ENCODE measurements at places on chromosomes 6 and 20. TPM values are rescaled to one million over a fixed set of nuclear protein-coding genes. Genes with fewer than 3 reads are reported as not detected.

DNA sequence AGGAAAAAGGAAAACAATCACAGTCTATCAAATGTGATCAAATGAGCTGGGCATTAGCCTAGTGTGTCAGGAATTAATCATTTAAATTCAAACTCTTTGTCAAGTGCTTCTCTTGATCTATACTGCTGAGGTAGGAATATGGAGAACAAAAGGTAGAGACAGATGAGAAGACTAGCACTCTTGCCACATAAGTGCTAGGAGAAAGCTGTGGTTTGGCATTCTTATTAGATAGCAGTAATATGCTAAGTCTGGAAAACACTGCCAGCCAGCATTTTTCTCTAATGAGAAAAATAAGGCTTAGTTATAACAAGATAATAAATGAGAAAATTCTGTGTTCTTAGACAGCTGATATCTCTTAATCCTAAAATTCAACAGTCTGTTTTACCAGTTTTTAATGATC, 38.9 kb downstream of the ORC3 start:
- no peaks in the 10 kb centered on the region for H3K27me3 ChIP-seq
- DNase-seq = no peak
- H3K4me3 ChIP-seq = no peak overlapping the region
- no peaks in the 10 kb centered on the region for H3K4me1 ChIP-seq

DNA sequence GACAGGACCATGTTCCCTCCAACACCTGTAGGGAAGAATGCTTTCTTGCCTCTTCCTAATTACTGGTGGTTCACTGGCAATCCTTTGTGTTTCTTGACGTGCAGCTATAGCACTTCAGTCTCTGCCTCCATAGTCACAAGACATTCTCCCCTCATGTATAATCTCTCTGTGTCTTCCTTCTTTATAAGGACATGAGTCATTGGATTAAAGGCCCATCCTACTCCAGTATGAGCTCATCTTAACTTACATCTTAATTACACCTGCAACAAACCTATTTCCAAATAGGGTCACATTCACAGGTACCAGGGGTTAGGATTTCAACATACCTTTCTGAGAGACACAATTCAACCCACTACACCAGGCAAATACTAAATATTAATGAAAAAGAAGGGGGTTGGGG, 213.6 kb downstream of the RNGTT start:
- no peak for DNase-seq
- no peaks in the 10 kb centered on the region for H3K36me3 ChIP-seq
- H3K4me1 ChIP-seq = no peaks in the 10 kb centered on the region
- no peak overlapping the region for H3K27ac ChIP-seq
- H3K4me3 ChIP-seq = no peak overlapping the region

GRCh38 chr20:2338411-2339066, 42.2 kb upstream of the TGM6 start:
- no peak for DNase-seq
- no peaks in the 10 kb centered on the region for H3K4me1 ChIP-seq
- H3K27me3 ChIP-seq = no peaks in the 10 kb centered on the region
- no peak overlapping the region for H3K4me3 ChIP-seq
- H3K36me3 ChIP-seq = no peaks in the 10 kb centered on the region

DNA sequence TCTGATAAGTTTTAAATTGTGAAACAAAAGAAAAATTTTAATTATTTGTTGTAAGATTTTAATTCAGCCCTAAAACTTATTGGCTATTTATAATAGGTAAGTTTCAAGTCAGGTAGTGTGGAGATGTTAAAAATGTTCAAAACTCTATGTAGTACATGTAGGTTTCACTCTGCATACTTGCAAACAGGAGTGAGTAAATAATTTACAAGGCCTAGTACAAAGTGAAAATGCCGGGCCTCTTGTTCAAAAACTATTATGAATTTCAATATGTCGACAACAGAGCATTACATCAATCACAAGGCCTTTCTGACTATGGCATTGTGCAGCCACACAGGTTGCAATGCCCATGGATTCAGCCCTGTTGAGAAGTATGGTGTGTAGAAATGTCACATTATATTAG, 80.9 kb upstream of the GRIK2 start:
- no peaks in the 10 kb centered on the region for H3K4me1 ChIP-seq
- no peak overlapping the region for H3K4me3 ChIP-seq
- H3K27ac ChIP-seq = no peak overlapping the region
- H3K27me3 ChIP-seq = no peaks in the 10 kb centered on the region
- DNase-seq = no peak

GRCh38 chr20:45469336-45470261, at the start of gene WFDC2:
Gene WFDC2, plus strand, starts transcription at chr20:45469753. Its CDS starts 29 bp downstream, at chr20:45469782.
- DNase-seq = no peak
- H3K27me3 ChIP-seq = peaks cover 31% of the 10 kb centered on the region
- peaks cover 16% of the 10 kb centered on the region for H3K4me1 ChIP-seq

GRCh38 chr6:5506597-5506996, 245.3 kb downstream of the FARS2 start:
- H3K36me3 ChIP-seq = no peaks in the 10 kb centered on the region
- H3K27me3 ChIP-seq = no peaks in the 10 kb centered on the region
- H3K27ac ChIP-seq = no peak overlapping the region

DNA sequence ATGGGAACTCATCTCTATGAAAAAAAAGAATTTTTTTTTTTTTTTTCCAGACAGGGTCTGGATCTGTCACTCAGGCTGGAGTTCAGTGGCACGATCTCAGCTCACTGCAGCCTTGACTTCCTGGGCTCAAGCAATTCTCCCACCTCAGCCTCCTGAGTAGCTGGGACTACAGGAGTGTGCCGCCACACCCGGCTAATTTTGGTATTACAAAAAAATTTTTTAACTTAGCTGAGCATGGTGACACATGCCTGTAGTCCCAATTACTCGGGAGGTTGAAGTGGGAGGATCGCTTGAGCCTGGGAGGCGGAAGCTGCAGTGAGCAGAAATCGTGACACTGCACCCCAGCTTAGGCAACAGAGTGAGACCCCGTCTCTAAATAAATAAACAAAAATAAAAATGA, 7.5 kb downstream of the DEF6 start:
- H3K27me3 ChIP-seq = no peaks in the 10 kb centered on the region
- peak overlapping the region; percentile 85 for H3K27ac ChIP-seq
- peaks cover 90% of the 10 kb centered on the region for H3K4me1 ChIP-seq
- peaks cover 17% of the 10 kb centered on the region for H3K36me3 ChIP-seq
- peak overlapping the region; percentile 72 for H3K4me3 ChIP-seq

- no peaks in the 10 kb centered on the region for H3K36me3 ChIP-seq
- DNase-seq = no peak
These were observed 185.9 kb downstream of the TRIM27 start for GRCh38 chr6:28737750-28738395.

GRCh38 chr6:6810727-6811126, 222.2 kb downstream of the LY86 start:
- H3K4me1 ChIP-seq = peaks cover 15% of the 10 kb centered on the region
- no peaks in the 10 kb centered on the region for H3K27me3 ChIP-seq
- no peak overlapping the region for H3K27ac ChIP-seq
- no peaks in the 10 kb centered on the region for H3K36me3 ChIP-seq
- DNase-seq = no peak

GRCh38 chr6:51479296-51479695, 608.1 kb downstream of the PKHD1 start:
- H3K36me3 ChIP-seq = no peaks in the 10 kb centered on the region
- no peaks in the 10 kb centered on the region for H3K27me3 ChIP-seq
- no peak overlapping the region for H3K27ac ChIP-seq
- no peak overlapping the region for H3K4me3 ChIP-seq
- no peaks in the 10 kb centered on the region for H3K4me1 ChIP-seq

GRCh38 chr6:132513831-132514545, 1.1 kb upstream of the STX7 start:
- H3K4me1 ChIP-seq = peaks cover 28% of the 10 kb centered on the region
- DNase-seq = no peak
- peaks cover 7% of the 10 kb centered on the region for H3K27me3 ChIP-seq
- no peaks in the 10 kb centered on the region for H3K36me3 ChIP-seq
- H3K4me3 ChIP-seq = peak overlapping the region; percentile 93

GRCh38 chr6:19432966-19433498, 404.1 kb upstream of the ID4 start:
- no peaks in the 10 kb centered on the region for H3K4me1 ChIP-seq
- H3K27me3 ChIP-seq = no peaks in the 10 kb centered on the region
- H3K27ac ChIP-seq = no peak overlapping the region
- DNase-seq = no peak
- no peaks in the 10 kb centered on the region for H3K36me3 ChIP-seq

GRCh38 chr20:2840967-2841531, 504 bp downstream of the VPS16 start:
- H3K36me3 ChIP-seq = peaks cover 2% of the 10 kb centered on the region
- peak overlapping the region; percentile 87 for H3K4me3 ChIP-seq
- no peaks in the 10 kb centered on the region for H3K27me3 ChIP-seq
- H3K27ac ChIP-seq = peak overlapping the region; percentile 77

- H3K4me3 ChIP-seq = no peak overlapping the region
- peaks cover 43% of the 10 kb centered on the region for H3K4me1 ChIP-seq
- H3K27me3 ChIP-seq = no peaks in the 10 kb centered on the region
- DNase-seq = peak; percentile 30
- H3K36me3 ChIP-seq = peaks cover 5% of the 10 kb centered on the region
These were observed 63.9 kb upstream of the MRPS10 start for GRCh38 chr6:42281570-42281969.

DNA sequence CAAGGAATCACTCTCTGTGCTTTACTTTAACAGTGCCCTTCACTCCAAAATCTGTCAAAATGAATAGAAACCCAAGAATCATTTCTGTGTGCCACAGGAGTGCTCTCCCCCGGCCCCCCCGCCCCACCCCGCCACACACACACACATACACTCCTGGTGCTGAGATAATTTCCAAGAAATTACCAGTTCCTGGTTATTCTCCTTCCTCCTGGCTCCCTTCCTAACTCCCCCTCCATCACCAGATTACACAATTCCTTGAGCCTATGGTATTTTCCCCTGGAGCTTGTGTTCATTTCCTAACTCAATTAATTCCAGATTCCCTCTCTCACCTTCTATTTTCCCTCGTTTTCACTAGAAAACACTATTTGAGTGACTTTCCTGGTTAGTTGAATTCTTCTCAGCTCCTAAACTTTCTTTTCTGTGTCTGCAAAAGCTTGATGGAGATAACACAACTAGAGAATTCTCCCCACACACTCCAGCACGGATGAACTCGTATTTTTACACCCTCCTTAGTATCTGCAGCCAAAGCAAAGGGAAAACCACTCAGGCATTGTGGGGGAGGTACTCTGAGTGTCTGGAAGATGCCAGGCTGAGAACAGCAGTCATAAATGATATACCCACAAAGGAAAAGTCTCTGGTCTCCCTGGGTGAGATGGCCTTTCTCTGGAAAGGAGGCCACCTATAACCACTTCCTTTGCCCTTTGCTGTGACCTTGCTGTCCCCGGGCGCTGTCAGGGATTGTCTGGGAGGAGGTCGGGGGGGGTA, 1.9 kb upstream of the SLC24A3 start:
- no peak for DNase-seq
- no peak overlapping the region for H3K27ac ChIP-seq
- no peak overlapping the region for H3K4me3 ChIP-seq
- peaks cover 8% of the 10 kb centered on the region for H3K27me3 ChIP-seq
- no peaks in the 10 kb centered on the region for H3K36me3 ChIP-seq

DNA sequence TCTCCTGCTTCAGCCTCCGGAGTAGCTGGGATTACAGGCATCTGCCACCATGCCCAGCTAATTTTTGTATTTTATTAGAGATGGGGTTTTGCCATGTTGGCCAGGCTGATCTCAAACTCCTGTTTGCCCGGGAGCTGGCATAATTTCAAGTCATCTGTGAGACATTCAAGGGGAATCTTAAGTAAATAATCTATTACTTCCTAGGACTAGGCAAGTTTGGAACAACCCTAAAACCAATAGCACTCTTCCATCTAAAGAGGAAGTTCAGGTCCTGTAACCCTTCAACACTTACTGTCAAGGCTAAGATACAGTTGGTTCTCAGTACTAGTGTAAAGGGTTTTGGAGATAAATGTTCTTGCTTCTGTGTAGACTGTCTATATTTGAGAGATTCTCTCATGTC, 267.8 kb upstream of the IRAK1BP1 start:
- DNase-seq = no peak
- H3K36me3 ChIP-seq = no peaks in the 10 kb centered on the region
- H3K4me1 ChIP-seq = no peaks in the 10 kb centered on the region
- no peak overlapping the region for H3K27ac ChIP-seq

DNA sequence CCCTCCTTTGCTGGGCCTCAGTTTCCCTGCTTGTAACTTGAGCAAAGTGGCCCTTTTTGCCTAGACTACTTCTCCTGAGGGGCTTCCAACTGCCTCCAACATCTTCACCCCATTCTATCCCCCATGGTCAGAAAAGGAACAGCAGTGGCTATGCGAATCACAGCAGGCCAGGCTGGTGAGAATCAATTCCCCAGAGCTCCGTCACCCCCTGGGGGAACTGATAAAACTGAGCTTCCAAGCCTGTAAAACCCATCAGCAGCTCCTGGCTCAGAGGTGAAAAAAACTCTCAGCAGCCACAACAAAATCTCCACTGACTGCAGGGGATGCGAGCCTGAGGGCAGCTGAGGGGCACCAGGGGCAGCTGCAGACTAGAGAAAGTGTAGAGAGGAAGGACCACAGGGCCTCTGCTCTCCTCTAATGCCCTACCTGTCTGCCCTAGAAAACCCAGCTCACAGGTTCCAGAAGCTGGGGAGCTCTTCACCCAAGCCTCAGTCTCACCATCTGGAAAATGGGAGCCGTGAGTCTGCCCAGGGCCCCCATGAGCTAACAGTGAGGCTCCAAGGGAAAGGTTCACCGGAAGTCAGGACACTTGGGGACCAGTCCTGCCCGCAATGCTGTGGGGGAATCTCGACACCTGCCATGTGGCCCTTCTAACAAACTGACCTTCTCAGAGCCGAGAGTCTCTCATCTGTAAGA, 120.6 kb downstream of the GRM4 start:
- DNase-seq = no peak
- H3K4me1 ChIP-seq = no peaks in the 10 kb centered on the region
- no peak overlapping the region for H3K27ac ChIP-seq
- H3K36me3 ChIP-seq = no peaks in the 10 kb centered on the region

GRCh38 chr20:53381568-53382262, 211.9 kb downstream of the ZNF217 start:
- no peak overlapping the region for H3K4me3 ChIP-seq
- H3K36me3 ChIP-seq = no peaks in the 10 kb centered on the region
- DNase-seq = no peak
- no peak overlapping the region for H3K27ac ChIP-seq

DNA sequence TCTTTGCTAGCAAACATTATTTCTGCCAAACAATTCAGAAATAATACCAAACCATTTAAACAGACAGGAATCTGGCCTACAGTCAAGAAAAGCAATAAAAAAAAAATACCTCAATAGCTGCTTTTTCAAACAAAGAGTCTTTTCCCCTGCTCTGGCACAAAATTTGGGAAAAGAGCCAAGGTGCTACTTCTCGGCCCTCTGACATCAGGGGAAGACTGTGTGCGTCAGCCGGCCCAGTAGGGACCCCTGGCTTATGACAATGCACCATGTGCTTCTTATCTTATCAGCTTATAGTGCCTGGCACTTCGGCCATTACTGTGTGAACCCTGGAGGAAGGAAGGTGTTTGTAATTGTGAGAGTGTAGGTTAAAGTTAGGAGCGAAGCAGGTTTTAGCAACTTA, 89.4 kb downstream of the PDE10A start:
- no peaks in the 10 kb centered on the region for H3K36me3 ChIP-seq
- no peak overlapping the region for H3K27ac ChIP-seq
- H3K27me3 ChIP-seq = no peaks in the 10 kb centered on the region
- H3K4me1 ChIP-seq = no peaks in the 10 kb centered on the region
- no peak overlapping the region for H3K4me3 ChIP-seq
- DNase-seq = no peak

- no peak overlapping the region for H3K4me3 ChIP-seq
- no peak overlapping the region for H3K27ac ChIP-seq
- H3K36me3 ChIP-seq = no peaks in the 10 kb centered on the region
These were observed 119.7 kb downstream of the SH3BGRL2 start for GRCh38 chr6:79750806-79751205.

HMGCLL1 gene
- not detected for total RNA-seq

FAM162B gene
- not detected for total RNA-seq

TRIM38 gene
- total RNA-seq = 22.9 TPM

TNXB gene
- 11.2 TPM for total RNA-seq

RAMACL gene
- 0.52 TPM for total RNA-seq

Measured in CD4-positive, CD25-positive, alpha-beta regulatory T cell (primary cell).